PC-9 (cell line): ENCODE measurements at places on chromosomes 5 and 9.

DNA sequence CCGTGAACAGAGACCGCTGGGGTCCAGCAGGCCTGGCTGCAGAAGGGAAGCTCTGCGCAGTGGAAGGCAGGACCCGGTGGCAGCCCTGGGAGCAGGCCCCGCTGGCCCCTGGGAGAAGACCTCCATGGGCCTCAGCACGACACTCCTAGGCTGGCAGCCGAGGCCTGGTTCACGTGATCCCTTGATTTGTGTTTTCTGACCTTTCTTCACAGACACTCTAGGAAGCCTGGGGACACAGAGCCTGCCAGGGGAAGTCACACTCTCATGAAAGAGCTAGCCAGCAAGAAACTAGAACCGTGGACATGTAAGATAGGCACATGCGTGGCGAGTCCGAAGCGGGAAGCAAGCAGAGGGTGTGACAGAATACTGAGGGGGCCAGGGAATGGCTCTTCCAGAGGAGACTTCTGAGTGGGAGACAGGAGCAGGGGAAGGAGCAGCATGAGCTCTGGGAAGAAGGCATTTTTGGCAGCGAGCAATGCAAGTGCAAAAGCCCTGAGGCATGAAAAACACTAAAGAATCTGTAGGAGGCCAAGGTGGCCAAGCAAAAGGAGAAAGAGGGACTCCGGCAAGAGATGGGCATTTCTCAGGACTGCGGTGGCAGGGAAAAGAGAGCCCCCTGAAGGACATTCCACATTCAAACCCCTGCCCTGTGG, 26.6 kb upstream of the IL17B start:
- DNase-seq: no peak

DNA sequence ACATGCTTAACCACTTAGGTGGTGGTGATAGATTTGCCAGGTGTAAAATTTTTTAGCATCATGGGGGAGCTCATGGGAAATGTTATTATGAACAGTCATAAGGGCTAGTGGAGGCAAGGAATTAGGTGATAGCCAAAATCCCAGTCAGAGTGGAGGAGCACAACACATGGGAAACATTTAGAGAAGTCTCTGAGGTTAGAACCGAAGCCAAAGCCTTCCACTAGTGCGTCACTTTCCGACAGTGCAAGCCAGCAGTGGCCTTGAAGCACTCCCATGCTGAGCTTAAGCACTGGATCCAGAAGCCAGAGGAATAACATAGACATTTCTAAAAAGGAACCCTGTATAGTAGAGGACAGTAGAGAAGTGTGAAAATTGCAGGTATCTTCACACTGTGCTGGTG, 101.5 kb upstream of the SNX2 start:
- no peak for DNase-seq

- DNase-seq: no peak
Observed at GRCh38 chr5:84983093-84983492, 598.4 kb upstream of the EDIL3 start.

DNA sequence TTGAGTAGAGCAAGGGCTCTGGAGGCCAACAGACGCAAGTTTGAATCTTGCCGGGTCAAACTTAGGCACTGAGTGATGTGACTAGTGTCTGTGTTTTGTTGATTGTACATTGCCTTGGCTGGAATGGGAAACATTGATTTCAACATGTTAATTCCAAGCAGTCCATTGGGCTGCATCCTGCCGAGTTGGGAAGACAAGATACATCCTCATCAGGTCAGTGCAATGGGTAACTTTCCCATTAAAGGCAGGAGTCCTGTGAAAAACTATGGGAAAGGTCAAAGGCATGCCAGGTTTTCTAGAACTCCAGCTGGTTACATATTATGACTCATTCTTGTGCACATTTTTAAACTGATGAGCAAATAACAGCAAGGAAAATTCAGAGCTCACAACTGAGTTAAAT, 126.5 kb upstream of the ABCA1 start:
- peak; percentile 64 for DNase-seq

DNA sequence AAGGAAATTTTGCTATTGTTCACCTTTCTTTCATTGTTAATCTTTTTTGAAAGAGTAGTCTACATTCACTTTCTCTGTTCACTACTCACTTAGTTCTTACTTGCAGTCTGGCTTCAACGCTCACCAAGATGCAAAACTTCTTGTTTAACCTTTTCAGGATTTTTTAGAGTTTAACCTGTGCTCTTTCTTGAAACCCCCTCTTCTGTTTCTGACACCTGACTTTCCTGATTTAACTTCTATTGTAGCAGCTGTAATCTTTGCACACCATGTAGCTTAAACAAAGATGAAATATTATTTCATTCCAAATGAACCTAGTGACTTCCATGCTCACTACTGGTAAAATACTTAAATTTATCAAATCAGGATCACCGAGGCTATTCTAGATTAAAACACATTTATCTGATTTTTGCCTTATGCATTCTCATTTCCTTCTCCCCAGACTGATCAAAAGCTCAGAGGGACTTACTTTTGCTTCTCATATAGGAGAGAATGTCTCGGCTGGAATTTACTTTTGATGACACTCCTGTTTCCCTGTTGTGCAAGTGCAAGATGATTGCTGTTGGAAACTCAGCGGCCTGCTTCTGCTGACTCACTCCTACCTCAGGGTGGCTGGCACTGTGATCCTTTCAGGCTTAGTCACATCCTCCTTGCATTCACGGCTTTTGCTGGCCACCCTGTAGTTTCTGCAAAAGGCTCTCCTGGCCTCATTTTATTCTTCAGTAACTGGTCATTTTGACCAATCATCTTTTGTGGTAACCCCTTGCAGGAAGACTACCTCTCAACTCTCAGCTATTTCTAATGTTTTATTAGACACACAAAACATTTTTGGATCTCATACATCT, 109.3 kb upstream of the IFNE start:
- DNase-seq: peak; percentile 80

GRCh38 chr5:41219658-41220269, 6.4 kb upstream of the C6 start:
- DNase-seq: no peak
